ENCODE measurements at places on chromosomes 11 and 22. TPM values are rescaled to one million over a fixed set of nuclear protein-coding genes. Genes with fewer than 3 reads are reported as not detected.

DNA sequence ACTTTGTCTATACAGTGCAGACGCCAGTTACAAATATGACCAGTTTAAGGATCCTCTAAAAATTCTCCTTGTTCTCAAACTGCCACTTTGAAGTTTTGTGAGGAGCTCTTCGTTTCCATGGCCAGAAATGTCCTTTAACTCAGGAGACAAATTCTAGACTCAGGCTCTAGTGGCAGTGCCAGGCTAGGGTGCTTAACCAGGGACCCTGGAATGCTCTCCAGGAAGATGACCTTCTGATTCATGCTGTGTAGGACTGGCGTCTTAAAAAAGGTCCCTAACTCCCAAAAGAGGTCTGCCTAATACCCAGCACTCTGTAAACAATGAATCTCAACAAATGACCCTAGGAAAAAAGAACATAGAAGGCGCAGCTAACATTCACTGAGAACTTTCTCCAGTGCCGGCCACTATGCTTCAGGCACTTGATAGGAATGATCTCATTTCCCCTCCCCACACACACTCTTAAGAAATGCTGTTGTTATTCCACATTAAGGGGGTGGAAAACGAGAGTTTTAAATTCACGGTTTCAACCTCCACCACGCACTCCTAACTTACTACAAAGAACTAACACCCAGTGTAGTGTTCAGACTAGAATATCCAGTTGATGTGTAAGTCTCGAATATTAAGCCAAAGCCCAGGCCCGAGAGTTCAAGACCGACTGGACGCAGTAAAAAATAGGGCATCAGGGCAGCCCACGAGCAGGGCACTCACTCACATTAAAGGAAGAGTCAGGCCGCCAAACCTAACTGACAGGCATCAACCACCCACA lies 747 bp downstream of the NXF1 start:
- no peak for DNase-seq

DNA sequence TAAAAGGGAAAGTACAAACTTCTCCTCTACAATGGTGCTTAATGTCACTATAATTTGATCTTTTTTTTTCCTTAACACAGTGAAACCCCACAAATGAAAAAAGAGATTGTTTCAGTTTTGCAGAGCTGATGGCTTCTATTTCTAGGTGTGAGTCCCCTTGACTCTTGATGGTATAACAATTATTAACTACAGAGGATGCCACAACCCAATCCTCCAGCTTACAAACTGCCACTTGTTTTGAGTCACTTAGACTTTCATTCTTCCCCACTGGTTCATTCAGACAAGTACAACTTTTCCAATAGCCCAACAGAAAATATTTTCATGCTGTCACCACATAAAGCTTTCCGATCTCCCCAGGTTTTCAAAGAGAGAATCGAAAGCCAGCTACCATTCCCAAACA lies 812.2 kb downstream of the LRRC4C start:
- DNase-seq = no peak

GRCh38 chr22:24170188-24170587 lies 11.1 kb upstream of the SUSD2 start:
- no peak for DNase-seq

- DNase-seq = no peak
Observed at GRCh38 chr22:31445642-31446041, 44.0 kb downstream of the EIF4ENIF1 start.

GRCh38 chr11:62588966-62589637 lies 2.2 kb downstream of the TUT1 start:
- DNase-seq = no peak

Gene PARVG
- not detected for total RNA-seq

Gene ARHGAP32
- total RNA-seq = 18.4 TPM

Gene C11orf97
- total RNA-seq = not detected

Gene TLCD5
- total RNA-seq = 17.7 TPM

Gene TMEM191C
- total RNA-seq = 0.42 TPM

Gene PSMC3
- 162 TPM for total RNA-seq

Gene BAIAP2L2
- total RNA-seq = 2.7 TPM
